ENCODE measurements at places on chromosomes 16 and 17.

DNA sequence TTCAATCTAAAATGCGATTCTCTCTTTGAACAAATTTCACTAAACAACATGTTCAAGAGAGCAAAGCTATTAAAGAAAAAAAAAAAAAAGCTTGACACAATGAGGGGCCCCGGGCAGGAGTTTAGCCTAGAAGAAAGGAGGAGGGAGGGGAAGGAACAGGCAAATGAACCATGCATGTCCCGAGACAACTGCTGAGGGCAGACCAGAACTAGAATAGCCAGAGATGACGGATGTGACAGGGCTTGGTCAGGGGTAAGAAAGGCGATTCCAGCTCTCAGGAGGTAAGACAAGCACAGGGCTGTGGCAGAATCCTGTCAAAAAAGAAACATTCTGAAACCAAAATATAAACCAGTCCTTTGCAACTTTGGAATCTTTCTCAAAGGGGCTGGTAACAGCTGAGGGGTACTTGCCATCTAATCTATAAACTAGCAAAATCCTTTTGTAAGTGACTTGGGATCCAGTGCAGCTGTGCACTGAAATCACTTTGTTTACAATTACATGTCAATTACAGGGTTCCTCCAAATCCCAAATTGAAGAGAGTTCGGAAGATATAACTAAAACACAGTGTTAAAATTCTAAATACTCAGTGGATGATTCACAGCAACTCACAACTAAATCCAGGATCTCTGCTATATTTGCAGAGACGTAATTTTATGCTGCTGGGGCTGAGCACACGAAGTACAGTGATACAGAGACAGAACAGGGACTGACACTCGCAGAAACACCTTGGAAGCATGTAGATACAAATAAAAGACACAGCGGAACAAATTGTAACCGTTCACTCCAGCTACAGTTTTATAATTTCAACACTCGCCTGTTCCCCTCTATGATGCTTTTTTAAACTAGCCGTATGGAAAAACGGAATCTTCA, 567.4 kb upstream of the ZFHX3 start:
- no peak for DNase-seq

DNA sequence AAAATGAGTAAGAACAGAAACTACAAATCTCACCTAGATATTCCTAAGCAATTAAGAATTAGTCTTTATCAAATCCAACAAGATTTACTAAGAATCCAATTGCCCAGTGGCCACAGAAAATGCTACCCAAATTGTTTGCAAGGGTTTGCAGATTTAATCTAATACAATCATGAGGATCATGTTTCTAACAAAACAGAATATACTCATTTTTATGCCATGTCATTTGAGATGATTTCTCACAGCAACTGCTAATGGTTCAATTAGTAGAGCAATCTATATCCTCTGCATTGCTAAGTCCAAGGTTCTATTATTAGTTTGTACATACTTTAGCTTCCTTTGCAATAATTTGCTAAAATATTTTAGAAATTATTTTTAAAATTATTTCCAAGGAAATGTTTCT, 41.2 kb downstream of the HELZ start:
- no peak for DNase-seq

DNA sequence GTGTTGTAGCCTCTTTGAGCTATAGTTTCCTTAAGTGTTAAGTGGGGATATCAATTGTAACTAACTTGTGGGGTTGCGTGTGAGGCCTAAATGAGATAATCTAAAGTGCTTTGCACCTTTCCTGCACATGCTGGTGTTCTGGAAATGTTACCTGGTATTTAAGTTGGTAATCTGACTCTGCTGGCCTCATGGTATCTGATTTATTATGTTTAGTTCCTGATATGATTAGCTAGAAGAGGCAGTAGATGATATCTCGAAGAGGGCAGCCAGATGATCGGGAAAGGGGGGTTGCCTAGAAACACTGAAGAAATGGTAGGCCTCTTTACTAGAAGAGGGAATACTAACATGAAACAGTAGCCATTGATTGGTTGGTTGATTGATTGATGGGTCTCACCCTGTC, 65.4 kb upstream of the CLEC18A start:
- DNase-seq, result no peak

DNA sequence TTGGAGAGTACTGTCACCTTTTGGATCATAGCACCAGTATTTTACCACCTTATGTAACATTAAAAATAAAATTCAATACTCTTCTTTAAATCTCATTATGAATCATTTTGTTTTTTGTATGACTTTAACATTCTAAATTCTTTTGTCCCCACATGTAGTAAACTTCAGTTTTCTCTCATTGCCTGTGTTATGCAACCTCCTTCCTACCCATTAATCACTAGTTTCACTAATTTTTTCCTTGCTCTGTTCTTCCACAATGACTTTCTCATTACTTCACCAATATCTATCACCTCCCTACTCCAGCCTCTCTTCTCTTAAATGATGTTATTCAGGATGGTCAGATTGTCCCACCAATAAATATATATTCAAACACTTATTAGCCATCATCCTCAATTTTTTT, 68.7 kb downstream of the TTC19 start:
- no peak for DNase-seq

DNA sequence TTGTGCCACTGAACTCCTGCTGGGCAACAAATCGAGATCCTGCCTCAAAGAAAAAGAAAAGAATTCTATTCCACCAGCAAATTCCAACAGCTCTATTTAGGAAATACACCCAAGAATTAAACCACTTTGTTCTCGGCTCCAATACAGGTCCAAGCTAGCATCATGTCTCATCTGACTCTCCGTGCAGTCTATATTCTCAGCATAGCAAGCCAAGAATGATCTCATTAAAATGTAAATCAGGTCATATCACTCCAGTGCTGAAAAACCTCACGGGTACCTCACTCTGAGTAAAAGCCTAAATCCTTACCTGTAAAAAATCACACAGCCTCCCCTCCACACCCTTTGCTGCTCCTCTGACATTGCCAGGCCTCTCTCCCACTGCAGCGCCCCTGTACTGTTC, 23.9 kb downstream of the UBE2G1 start:
- DNase-seq, result no peak

- no peak for DNase-seq
These were observed 6.9 kb upstream of the NEUROD2 start for GRCh38 chr17:39614545-39615157.

GRCh38 chr17:77404812-77405581, 264.2 kb downstream of the SEC14L1 start:
- peak; percentile 44 for DNase-seq

DNA sequence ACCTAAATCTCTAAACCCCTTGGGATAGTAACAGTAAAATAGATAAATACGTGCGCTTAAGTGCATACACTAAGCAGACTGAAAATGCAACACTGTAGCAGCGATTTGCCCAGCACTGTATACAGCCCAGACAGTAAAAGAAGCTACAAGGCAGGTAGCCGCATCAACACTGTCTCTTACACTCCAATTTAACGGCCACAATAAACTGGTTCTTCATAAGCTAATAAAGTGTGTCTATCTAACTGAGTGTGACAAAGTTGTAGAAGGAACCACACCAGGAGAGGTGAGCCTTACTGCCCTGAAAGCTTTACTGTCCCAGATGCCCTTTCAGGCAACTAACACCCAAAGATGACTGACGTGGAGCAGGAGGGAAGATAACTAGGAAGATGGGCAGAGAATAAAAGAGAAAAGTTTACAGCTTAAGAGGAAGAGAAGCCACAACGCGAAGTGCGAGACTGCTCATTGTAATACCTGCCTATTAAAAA, 847 bp downstream of the ZDHHC7 start:
- DNase-seq, result no peak

GRCh38 chr16:502179-502943, 25.2 kb upstream of the CAPN15 start:
- no peak for DNase-seq

- no peak for DNase-seq
These were observed 211.3 kb downstream of the FOXL1 start for GRCh38 chr16:86789621-86790051.

GRCh38 chr17:78142119-78142861, 3.9 kb upstream of the C17orf99 start:
- DNase-seq, result no peak

GRCh38 chr16:85304337-85304736, 192.1 kb upstream of the CIBAR2 start:
- DNase-seq, result peak; percentile 53

DNA sequence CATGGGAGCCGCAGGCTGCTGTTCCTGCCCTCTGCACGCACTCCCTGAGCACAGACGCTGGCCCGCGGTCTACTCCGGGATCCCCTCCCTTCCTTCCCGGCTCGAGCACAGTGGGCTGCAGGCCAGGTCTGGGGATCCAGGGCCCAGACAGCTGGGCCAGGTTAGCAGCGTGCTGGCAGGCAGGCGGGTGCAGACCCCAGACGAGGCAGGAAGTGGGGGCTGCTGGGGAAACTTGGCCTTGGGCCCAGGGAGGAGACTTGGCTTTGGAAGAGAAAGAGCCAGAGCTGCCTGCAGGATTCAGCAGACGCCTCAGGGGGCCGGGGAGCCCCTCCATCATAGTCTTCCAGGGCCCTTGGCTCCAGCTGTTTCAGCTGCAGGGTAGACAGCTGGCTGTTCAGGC, 30.2 kb upstream of the ABCC3 start:
- no peak for DNase-seq

- DNase-seq, result no peak
These were observed 4.5 kb downstream of the SAMD14 start for GRCh38 chr17:50125420-50125997.

DNA sequence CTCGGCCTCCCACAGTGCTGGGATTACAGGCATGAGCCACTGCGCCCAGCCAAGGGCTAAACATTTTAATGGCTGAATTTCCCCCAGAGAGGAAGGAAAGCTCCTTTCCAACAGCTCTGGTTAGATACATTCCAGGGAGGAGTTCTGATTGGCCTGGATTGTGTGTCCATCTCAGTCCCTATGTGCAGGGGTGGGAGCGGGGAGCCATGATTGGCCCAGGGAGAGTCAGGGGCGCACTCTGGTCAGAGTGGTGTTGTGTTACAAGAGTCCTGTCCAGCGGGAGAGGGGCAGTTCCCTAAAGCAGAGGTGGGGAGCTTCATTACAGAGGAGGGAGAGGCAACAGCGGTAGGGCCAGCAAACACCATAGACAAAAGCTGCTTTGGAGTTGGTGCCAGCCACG, 75.0 kb downstream of the RAP1GAP2 start:
- no peak for DNase-seq

DNA sequence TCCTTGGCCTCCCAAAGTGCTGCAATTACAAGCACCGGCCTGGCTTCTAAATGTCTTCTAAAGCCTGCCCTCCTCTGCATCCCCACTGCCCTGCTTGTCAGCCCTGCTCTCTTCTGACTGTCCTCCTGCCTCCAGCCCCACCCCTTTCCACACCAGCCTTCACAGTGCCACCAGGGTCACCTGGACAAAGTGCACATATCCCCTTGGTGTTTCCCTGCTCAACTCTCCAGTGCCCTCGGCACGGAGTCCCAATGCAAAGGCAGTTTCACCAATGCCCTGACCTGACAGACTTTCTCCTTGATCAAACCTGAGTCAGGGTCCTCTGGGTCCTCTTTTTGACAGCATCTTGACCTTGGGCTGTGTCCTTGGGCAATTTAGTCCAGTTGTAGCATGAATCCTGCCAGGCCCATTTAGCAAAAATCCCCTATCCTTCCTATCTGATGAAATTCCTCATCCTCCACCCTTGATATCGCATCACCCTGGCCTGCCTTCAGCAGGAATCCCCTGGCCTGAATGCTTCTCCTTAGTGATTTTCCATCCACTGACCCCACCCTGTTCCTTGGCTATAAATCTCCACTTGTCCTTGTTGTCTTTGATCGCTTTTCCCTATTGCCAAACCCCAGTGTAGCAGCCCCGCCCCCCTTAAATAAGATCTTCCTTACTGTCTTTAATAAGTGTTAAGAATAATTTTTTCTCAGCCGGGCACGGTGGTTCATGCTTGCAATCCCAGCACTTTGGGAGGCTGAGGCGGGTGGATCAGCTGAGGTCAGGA, 42.7 kb upstream of the ETV4 start:
- no peak for DNase-seq

DNA sequence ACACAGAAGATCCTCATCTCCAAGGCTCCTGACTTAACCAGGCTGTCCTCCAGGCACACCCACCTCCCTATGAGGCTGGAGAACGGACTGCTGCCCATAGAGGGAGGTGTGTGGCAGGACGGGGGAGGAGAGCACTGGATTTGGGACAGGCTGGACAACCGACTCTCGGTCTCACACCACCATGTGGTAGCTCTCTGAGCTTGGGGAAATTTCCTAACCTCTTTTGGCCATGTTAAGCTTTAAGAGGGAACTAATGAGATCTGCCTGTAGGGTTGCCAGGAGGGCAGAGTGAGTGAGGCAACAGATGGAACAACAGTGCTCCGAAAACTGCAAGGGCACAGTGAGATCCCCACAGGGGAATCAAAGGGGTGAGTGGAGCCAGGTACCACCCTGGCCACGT, 32.7 kb downstream of the RHBDL3 start:
- DNase-seq, result no peak

- peak; percentile 74 for DNase-seq
These were observed 30.4 kb downstream of the SOCS3 start for GRCh38 chr17:78329263-78330059.

DNA sequence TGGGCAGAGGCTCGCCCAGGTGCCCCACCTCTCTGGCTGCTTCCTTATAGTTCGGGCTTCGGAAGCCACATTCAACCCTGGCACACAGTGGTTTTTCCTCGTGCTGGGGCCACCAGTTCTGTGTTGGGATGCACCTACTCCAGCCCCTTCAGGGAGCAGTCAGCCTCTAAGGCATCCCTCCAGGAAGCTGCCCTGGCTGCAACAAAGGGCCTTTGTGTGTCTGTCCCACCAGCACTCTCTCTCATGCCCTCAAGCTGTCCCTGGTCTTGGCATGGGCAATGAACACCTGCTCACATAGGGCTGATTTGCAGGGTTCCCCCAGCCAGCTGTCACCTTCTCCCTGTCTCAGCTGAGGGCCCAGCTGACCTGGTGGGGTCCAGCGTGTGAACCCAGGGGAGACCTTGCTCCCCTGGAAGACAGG, 754 bp upstream of the NOXO1 start:
- no peak for DNase-seq
